ENCODE measurements at places on chromosomes 2 and 18.
A peak's percentile ranks its signal among the peaks of the same experiment; 100 is the strongest.

DNA sequence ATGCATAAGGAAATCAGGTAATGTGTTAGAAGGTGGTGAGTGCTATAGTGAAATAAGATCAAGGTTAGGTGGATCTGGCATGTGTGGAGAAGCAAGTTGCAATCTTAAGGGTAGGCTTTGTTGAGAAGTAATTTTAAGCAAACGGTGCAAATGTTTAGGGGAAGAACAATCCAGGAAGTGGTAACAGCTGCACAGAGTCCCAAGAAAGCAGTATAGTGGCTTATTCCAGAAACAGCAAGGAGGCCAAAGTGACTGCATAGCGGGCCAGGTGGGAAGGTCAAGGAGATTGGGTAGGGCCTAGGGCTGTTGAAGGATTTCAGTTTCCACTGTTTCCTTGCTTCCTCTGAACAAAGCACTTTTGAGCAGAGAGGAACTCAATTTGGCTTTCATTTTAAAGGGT, 30.0 kb upstream of the RAB1A start:
- no peaks in the 10 kb centered on the region for H3K36me3 ChIP-seq
- H3K4me3 ChIP-seq = no peak overlapping the region
- H3K27ac ChIP-seq = no peak overlapping the region
- H3K4me1 ChIP-seq = peaks cover 15% of the 10 kb centered on the region
- DNase-seq = no peak

DNA sequence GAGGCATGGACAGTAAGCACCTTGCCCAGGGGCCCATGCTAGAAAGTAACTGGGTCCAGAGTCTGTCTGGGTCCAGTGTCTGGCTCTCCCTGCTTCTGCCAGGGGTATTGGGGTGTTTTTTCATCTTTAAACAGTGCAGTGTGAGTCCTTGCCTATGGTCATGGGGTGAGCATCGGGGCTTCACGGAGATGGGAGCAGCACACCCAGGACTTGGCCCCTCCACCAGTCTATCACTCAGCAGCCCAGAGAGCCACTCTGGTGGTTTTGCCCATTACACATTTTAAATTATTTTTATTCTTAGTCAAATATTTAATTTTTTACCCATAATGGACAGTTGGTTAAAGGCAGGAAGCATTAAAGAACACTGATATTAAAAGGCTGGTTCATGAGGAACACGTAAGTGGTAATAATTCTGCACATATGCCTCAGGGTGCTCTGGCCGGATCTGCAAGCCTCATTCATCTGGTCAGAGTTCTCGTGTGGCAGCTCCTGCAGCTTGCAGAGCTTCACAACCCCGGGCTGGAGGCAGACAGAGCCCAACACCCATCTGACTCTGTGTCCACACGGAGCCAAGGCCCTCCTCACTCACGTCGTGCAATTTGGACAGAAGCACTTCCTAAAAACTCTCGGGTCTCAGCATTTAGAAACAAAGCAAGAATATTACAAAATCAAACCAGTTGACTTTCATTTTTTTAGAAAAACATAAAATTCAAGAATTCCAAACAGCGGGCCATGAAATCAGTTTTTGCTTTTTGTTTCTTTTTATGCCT, 204.1 kb downstream of the CTIF start:
- no peaks in the 10 kb centered on the region for H3K27me3 ChIP-seq
- H3K36me3 ChIP-seq = no peaks in the 10 kb centered on the region
- peak overlapping the region; percentile 40 for H3K27ac ChIP-seq
- peaks cover 39% of the 10 kb centered on the region for H3K4me1 ChIP-seq
- DNase-seq = peak; percentile 62

GRCh38 chr2:64367444-64368232, 86.3 kb upstream of the LGALSL start:
- H3K4me1 ChIP-seq = no peaks in the 10 kb centered on the region
- no peak overlapping the region for H3K4me3 ChIP-seq

- DNase-seq = peak; percentile 30
- H3K36me3 ChIP-seq = no peaks in the 10 kb centered on the region
- H3K27me3 ChIP-seq = no peaks in the 10 kb centered on the region
Measured at GRCh38 chr2:28716265-28716865, 35.3 kb upstream of the PPP1CB start.

DNA sequence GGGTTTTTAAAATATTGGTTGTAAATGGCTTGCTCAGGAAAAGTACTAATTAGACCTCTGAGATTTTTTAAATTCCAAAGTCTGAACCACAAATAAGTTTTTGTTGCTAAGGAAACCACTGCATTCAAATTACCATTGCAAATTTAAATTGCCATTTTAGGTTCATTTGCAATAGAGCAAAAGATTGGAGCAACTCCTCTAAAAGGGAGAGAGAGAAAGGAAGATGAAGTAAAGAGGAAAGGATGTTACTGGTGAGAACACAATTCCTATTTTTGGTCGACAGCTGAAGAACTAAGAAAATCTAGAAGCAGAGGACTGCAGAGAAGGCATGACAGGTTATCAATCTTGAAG, 74.9 kb downstream of the FOXI3 start:
- H3K4me1 ChIP-seq = no peaks in the 10 kb centered on the region
- no peak overlapping the region for H3K27ac ChIP-seq
- H3K4me3 ChIP-seq = no peak overlapping the region
- DNase-seq = no peak
- no peaks in the 10 kb centered on the region for H3K36me3 ChIP-seq

DNA sequence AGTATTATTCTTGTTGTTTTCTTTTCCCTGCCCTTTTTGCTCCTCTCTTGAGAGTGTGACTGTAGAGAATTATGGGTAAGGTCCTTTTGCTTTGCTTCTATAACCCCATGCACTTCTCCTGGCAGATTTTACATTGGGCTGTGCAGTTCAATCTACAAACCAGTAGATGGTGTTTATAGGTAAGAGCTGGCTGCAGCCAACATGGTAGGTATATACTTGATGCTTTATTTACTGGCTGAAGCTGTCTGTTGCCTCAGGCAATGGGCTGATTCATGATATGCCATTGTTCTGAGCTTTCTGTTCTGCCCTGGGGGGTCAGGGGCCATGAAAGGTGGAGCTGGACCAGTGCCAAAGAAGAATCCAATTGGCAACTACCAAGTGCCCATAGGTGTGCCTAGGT, 48.3 kb upstream of the MYL1 start:
- no peak overlapping the region for H3K4me3 ChIP-seq
- H3K36me3 ChIP-seq = no peaks in the 10 kb centered on the region
- no peaks in the 10 kb centered on the region for H3K27me3 ChIP-seq

- no peak overlapping the region for H3K4me3 ChIP-seq
- no peak for DNase-seq
- H3K4me1 ChIP-seq = no peaks in the 10 kb centered on the region
Measured at GRCh38 chr18:58552057-58552461, 76.8 kb downstream of the ALPK2 start.

DNA sequence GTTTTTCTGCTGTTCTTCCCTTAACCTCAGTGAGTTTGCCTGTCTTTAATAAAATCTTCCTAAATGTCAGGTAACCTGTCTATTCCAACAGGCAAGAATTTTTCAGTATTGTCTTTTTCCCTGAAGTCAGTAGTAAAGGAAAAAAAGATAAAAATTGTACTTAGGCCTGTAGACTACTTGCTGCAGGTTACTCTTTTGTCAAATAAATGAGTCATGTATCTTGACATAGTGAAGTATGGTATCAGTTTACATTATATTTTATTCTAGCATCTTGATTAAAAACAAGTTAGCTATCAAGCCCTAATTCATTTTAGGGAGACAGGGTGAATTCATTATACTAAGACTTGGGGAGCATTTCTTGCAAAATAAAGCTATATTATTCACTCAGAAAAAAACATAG, 59.8 kb downstream of the ITGA4 start:
- H3K27me3 ChIP-seq = no peaks in the 10 kb centered on the region
- peaks cover 7% of the 10 kb centered on the region for H3K4me1 ChIP-seq
- no peaks in the 10 kb centered on the region for H3K36me3 ChIP-seq
- no peak for DNase-seq
- H3K27ac ChIP-seq = no peak overlapping the region
- no peak overlapping the region for H3K4me3 ChIP-seq

DNA sequence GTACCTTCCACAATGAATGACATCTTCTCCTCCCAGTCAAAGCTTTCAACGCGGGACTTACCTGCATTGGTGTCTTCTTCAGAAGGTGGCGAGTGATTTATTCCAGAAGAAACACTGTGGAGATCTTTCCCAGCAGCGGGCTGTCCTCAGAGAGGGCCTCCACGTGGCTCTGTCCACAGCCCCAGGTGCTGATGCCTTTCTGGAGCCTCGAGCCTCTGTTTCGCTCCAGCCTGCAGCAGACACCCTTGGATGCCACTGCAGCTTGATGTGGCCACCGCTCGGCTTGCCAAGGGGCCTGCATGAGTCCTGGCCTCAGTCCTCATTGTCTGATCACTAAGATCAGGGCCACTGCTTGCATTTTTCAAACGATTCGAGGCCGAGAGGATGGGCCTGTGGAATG, 46.6 kb upstream of the GALR1 start:
- no peak for DNase-seq
- no peak overlapping the region for H3K27ac ChIP-seq
- no peaks in the 10 kb centered on the region for H3K27me3 ChIP-seq
- H3K4me3 ChIP-seq = no peak overlapping the region
- no peaks in the 10 kb centered on the region for H3K36me3 ChIP-seq

DNA sequence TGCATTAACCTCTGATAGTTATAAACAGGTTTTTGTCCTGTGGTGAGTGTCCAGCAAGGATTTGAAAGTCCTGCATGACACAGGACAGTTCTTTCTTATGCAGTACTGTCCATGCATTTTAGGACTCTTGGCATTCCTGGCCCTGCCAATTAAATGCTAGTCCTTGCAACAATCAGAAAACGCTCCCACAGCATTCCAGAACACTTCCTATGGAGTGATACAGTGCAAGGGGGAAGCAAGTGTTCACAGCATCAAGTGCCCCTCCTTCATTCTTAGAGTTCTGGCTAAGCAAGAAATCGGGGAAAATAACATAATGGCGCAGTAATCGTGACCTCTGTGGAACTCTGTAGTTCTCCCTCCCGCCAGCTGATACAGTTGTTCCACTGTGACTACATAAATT, 62.9 kb downstream of the ARHGAP28 start:
- no peaks in the 10 kb centered on the region for H3K4me1 ChIP-seq
- no peak overlapping the region for H3K27ac ChIP-seq
- no peak overlapping the region for H3K4me3 ChIP-seq
- no peaks in the 10 kb centered on the region for H3K36me3 ChIP-seq
- DNase-seq = no peak
- no peaks in the 10 kb centered on the region for H3K27me3 ChIP-seq

GRCh38 chr18:12891561-12891960, 7.5 kb upstream of the PTPN2 start:
- no peak overlapping the region for H3K4me3 ChIP-seq
- H3K4me1 ChIP-seq = no peaks in the 10 kb centered on the region
- H3K27me3 ChIP-seq = no peaks in the 10 kb centered on the region
- H3K27ac ChIP-seq = no peak overlapping the region
- DNase-seq = no peak

GRCh38 chr2:27720004-27720551, 51.4 kb upstream of the MRPL33 start:
- H3K27ac ChIP-seq = no peak overlapping the region
- no peak overlapping the region for H3K4me3 ChIP-seq
- no peak for DNase-seq
- H3K27me3 ChIP-seq = no peaks in the 10 kb centered on the region
- peaks cover 66% of the 10 kb centered on the region for H3K4me1 ChIP-seq

GRCh38 chr2:39724828-39725144, 54.3 kb downstream of the THUMPD2 start:
- peaks cover 21% of the 10 kb centered on the region for H3K4me1 ChIP-seq
- H3K4me3 ChIP-seq = no peak overlapping the region
- H3K27me3 ChIP-seq = no peaks in the 10 kb centered on the region
- H3K36me3 ChIP-seq = no peaks in the 10 kb centered on the region
- no peak for DNase-seq
